ENCODE measurements at places on chromosomes 1 and 21.

GRCh38 chr1:227587968-227588367 lies 24.6 kb downstream of the ZNF678 start:
- DNase-seq: no peak

DNA sequence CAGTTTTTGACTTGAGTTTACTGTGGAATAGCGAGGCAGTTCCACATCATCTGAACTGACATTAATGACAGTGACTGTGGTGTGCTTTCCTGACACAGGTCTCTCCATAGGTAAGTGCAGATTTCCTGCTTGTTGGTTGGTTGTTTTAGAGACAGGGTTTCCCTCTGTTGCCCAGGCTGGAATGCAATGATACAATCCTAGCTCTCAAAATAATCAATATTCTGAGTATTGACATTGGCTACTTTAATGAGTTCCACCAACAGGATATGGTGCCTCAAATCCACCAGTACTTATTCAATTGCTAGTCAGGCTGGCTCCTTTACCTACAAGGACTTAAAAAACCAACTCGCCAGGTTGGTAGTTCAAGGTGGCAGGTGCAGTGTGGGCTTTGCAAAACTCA lies 63.8 kb downstream of the CLSTN1 start:
- DNase-seq: no peak

DNA sequence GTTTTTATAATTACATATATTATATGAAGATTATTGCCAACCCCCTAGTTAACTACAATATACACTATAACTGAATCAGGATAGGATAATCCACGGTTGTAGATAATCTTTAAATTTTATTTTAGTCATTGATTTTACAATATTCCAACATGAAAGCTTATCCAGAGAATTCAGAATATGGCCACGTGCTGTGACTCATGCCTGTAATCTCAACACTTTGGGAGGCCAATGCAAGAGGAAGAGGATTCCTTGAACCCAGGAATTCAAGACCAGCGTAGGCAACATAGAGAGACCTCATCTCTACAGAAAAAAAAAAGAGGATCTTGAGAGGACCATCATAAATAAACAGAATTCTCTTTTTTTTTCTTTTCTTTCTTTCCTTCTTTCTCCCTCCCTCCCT lies 119.6 kb upstream of the CACYBP start:
- no peak for DNase-seq

DNA sequence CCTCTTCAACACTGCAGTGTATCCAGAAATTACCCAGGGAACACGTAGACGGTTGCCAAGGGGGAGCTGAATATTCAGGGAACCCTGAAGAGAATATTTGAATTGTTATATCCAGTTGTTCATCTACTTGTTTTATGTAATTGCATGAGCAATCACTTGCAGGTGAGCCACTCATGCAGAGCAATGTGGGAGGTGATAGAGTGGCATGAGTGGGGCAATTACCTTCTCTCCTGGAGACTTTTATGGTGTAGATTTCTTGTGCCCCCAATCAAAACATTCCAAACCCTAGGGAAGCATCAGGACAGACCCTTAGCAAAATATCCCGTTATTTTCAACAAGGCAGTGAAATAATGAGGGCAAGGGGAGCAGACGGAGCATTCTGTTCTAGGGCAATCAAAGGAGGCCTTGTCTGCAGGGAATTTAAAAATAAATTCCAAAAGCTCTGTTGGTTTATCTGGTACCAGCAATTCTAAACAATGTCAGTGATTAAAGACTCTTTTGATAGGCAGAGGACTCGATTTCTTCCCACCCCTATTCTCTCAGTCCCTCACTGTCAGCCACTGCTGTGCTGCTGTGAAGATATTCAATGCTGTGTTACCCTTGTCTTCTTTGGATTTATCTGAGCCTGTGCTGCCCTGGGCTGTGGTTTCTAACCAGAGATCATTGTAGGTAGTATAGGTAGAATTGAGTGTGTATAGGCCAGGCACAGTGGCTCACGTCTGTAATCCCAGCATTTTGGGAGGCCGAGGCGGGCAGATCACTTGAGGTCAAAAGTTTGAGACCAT lies 180.2 kb upstream of the MAP1LC3C start:
- no peak for DNase-seq

DNA sequence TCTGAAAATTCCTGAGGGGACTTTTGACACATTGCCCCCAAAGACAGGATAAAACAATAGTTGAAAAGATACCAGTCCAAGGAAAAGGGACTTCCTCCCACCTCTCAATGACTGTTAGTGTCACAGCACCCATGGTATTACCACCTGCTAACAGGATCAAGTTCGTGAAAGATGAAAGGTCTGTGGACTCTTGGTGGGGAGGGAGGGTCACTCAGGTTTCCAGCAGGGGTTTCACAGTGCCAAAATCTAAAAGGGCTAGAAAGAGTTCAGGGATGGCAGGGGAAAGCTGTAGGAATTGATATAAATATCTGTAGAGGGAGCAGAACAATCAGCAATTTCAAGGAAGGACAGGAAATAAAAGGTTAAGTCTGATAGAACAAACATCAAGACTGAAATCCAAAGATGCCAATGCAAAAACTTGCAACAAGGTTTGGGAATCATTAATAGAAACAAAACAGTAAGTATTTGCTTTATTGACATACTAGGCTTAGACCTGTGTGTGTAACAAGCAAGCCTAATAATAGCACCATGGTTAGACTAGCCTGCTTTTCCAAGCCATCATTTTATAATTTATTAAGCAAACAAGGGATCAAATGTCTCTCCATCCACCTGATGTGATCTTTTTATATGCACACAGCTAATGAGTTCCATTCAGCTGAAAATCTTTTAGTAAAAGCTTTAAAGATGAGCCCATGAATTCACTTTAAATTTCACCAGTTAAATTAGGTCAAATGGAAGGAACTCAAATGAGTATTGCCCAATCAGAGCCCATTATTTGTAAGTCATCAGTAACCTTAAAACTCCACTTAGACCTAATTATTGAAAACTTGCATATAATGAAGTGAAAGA lies 3.7 kb downstream of the MCL1 start:
- DNase-seq: no peak

GRCh38 chr1:212975111-212975918 lies 25.0 kb downstream of the VASH2 start:
- no peak for DNase-seq
